HFFc6 (cell line): ENCODE measurements at places on chromosomes 5 and 9. TPM values are rescaled to one million over a fixed set of nuclear protein-coding genes. Genes with fewer than 3 reads are reported as not detected.

GRCh38 chr9:134316449-134317160 lies 9.7 kb upstream of the RXRA start:
- H3K27ac ChIP-seq: no peak overlapping the region; the same call in 1 of the 2 replicates
- no peak for DNase-seq
- H3K4me3 ChIP-seq: no peak overlapping the region
- peaks cover 27% of the 10 kb centered on the region for H3K4me1 ChIP-seq
- 0 out of 2 replicates have a peak, but pooled peaks cover 5% of the 10 kb centered on the region for H3K36me3 ChIP-seq

DNA sequence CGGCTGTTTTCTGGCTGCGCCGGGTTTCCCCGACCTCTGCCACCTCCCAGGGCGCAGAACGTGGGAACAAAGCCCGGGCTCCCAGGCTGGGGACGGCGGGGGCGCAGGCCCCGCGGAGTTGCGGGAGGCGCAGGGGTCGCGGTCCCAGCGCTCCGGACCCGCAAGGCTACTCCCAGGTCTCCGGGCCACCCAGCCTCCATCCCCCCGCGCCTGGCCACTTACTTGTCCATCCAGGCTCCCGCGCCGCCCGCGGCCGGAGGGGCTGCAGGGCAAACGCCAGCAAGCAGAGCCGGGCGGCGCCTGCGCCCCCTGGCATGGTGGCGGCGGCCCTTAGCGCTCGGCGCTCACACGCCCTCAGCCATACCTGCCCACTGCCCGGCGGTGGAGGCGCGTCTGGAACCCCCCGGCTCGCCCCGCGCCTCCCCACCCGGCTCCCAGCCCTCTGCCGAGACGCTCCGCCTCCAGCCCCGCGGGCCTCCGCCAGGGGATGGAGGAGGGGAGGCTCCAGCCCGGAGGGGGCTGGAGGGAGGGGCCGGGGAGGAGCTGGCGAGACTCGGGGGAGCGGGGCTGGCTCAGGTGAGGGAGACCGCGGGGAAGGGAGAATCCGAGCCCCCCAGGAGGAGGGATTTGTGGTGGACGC lies at the start of gene ADAM19:
Gene ADAM19 (minus strand): TSS at position 395 of the 640 bp plus-strand sequence. CDS start 79 bp downstream, at position 316.
- peaks cover 67% of the 10 kb centered on the region for H3K4me1 ChIP-seq
- peak; percentile 21 for DNase-seq
- H3K27me3 ChIP-seq: no peaks in the 10 kb centered on the region; the same call in 1 of the 2 replicates
- peaks cover 23% of the 10 kb centered on the region for H3K36me3 ChIP-seq
- H3K4me3 ChIP-seq: peak within 1 kb of the TSS; percentile 98

DNA sequence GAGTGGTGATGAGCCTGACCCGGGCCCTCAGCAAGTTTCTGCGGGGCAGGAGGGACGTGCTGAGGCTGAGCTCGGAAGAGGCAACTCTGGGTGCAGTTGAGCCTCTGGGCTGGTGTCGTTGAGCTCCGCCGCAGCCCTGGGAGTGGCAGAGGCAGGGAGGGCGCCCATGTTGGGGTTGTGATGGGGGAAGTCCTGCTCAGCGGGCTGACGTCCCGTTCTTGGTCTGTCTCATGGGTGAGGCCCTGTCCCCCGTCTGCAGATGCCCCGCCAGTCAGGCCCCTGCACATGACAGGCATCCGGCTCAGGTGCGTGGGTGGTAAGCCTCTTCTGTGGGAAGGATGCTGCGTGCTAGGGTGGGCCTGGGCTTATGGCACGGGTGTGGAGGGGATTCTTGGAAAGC lies 64.3 kb downstream of the RXRA start:
- peaks cover 2% of the 10 kb centered on the region; the same call in 1 of the 2 replicates for H3K27me3 ChIP-seq
- H3K4me1 ChIP-seq: peaks cover 8% of the 10 kb centered on the region
- H3K4me3 ChIP-seq: no peak overlapping the region
- no peak overlapping the region for H3K27ac ChIP-seq
- no peak for DNase-seq
- no peaks in the 10 kb centered on the region for H3K36me3 ChIP-seq

DNA sequence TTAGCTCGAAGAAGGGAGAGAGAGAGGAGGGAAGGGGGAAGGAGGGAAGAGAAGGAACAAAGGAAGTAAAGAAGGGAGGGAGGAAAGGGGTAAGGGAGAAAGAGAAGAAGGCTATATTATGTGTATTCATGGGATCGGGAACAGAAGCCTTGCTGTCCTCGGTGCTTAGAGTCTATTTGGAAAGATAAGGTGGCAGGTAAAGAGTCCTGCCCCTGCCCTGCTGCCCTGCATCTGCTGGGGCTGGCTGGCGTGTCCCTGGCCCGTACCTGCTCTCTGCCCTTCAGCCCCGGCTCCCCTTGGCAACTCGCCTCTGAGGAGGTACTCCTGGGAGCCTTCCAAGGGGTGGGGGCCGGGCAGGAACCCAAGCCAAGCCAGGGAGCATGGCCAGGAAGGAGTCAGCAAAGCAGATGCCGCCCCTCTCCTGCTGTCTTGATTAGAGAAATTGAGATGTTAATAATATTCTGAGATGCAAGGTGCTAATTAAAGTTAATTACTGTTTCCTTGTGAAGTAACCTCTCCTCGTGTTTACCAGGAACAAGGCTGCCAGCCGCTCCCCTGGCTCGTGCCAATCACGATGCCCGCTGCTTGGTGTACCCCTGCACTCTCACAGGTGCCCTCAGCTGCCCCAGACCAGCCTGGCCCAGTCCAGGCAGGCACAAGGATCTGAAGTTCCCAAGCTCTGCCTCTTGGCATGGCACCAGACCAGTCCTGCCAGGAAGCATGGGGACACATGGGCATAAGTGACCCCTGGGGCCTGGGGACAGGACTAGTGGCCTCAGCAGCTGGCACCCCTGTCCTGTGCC lies 36.6 kb downstream of the PCDH1 start:
- H3K27ac ChIP-seq: no peak overlapping the region
- DNase-seq: no peak
- peaks cover 36% of the 10 kb centered on the region for H3K4me1 ChIP-seq
- no peak overlapping the region for H3K4me3 ChIP-seq
- H3K36me3 ChIP-seq: no peaks in the 10 kb centered on the region
- H3K27me3 ChIP-seq: peaks cover 2% of the 10 kb centered on the region

DNA sequence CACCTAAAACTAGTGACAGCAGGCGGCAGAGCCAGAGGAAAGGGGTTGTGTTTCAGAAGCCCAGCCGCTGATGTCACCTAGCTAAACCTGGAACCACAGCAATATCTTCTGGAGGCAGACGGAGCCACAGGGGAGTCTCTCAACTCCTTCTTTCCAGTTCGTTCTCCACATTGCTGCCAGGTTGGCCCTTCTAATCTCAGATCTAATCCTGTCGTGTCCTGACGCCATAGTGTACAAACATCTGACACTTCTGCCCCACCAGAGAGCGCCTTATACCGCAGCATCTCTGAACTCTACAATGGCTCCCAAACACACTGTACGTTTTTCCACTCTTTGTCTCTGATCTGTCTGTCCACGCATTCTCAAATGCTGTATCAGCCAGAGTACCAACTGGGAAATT lies 240.0 kb downstream of the SMARCA2 start:
- no peak for DNase-seq
- no peaks in the 10 kb centered on the region for H3K4me1 ChIP-seq
- H3K27ac ChIP-seq: no peak overlapping the region
- peaks cover 14% of the 10 kb centered on the region for H3K27me3 ChIP-seq
- H3K36me3 ChIP-seq: no peaks in the 10 kb centered on the region
- no peak overlapping the region for H3K4me3 ChIP-seq

DNA sequence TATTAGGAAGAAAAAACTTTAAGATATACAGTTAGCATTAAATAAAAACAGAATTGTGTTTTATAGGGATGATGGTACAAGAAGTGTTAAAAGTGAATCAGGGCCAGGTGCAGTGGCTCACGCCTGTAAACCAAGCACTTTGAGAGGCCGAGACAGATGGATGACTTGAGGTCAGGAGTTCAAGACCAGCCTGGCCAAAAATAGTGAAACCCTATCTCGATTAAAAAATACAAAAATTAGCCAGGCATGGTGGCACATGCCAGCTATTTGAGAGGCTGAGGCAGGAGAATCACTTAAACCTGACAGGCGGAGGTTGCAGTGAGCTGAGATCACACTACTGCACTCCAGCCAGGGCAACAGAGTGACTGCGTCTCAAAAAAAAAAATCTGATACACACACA lies 282.9 kb upstream of the ATP10B start:
- H3K4me3 ChIP-seq: no peak overlapping the region
- H3K27ac ChIP-seq: no peak overlapping the region
- no peak for DNase-seq
- no peaks in the 10 kb centered on the region for H3K36me3 ChIP-seq
- no peaks in the 10 kb centered on the region for H3K4me1 ChIP-seq
- H3K27me3 ChIP-seq: no peaks in the 10 kb centered on the region

DNA sequence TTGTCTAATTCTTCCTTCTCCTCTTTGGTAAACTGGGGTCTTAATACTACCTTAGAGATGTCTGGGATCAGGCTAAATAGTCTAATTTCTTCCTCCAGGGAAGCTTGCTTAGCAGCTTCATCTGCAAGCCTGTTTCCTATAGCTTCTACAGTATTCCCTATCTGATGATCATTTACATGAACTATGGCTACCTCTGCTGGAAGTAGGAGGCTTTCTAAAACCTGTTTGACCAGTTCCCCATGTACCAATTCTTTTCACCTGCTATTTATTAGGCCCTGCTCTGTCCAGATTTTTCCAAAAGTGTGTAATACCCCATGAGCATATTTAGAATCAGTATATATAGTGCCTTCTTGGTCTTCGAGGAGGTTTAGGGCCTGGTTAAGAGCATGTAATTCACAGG lies 619.8 kb downstream of the HINT1 start:
- H3K36me3 ChIP-seq: no peaks in the 10 kb centered on the region
- H3K27ac ChIP-seq: no peak overlapping the region
- H3K4me1 ChIP-seq: no peaks in the 10 kb centered on the region
- no peaks in the 10 kb centered on the region for H3K27me3 ChIP-seq

GRCh38 chr9:134188386-134189144 lies 24.2 kb upstream of the RNU6ATAC start:
- no peaks in the 10 kb centered on the region for H3K36me3 ChIP-seq
- H3K4me1 ChIP-seq: no peaks in the 10 kb centered on the region
- peaks cover 20% of the 10 kb centered on the region for H3K27me3 ChIP-seq
- no peak overlapping the region for H3K4me3 ChIP-seq

DNA sequence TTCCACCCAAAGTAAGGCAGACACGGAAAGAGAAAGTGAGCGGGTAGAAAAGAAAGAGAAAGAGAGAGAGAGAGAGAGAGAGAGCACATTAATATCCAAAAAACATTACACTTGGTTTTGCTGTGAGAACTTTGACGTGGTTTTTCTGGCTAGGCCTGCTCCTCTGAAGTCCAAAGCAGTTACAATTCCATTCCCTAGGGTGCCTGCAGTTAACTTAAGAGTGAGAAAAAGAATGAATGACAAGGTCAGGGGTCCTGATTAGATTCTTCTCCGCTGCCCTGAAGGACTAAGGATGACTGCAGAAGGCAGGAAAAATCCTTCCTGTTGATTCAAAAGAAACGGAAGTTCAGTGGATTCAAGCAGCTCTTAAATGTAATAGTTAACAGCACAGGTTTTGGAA lies 589.8 kb downstream of the PRELID2 start:
- no peaks in the 10 kb centered on the region for H3K27me3 ChIP-seq
- peaks cover 66% of the 10 kb centered on the region for H3K4me1 ChIP-seq

DNA sequence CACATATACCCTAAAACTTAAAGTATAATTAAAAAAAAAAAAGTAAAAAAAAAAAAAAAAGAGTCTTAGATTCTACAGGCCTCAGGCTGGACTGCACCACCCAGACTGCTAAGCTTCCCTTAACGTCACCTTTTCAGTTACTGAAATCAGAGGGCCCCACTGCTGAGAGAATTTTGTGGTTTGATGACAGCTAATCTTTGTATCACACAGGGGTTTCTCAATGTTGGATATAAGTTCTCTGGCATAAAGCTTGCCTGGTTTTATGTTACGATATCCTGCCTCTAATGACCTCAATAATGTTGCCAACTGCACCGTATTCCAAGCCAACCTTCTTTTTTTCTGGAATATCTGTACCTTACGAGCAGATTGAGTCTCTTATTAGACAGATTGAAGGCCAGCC lies 43.1 kb upstream of the C6 start:
- no peaks in the 10 kb centered on the region for H3K36me3 ChIP-seq
- H3K27me3 ChIP-seq: no peaks in the 10 kb centered on the region
- H3K4me3 ChIP-seq: no peak overlapping the region
- H3K4me1 ChIP-seq: peaks cover 11% of the 10 kb centered on the region; the same call in 1 of the 2 replicates
- no peak overlapping the region for H3K27ac ChIP-seq

- H3K36me3 ChIP-seq: no peaks in the 10 kb centered on the region
- DNase-seq: no peak
- H3K27me3 ChIP-seq: no peaks in the 10 kb centered on the region
- no peak overlapping the region for H3K4me3 ChIP-seq
- no peak overlapping the region for H3K27ac ChIP-seq
These were observed 59.1 kb downstream of the CHSY3 start for GRCh38 chr5:129963359-129963758.

DNA sequence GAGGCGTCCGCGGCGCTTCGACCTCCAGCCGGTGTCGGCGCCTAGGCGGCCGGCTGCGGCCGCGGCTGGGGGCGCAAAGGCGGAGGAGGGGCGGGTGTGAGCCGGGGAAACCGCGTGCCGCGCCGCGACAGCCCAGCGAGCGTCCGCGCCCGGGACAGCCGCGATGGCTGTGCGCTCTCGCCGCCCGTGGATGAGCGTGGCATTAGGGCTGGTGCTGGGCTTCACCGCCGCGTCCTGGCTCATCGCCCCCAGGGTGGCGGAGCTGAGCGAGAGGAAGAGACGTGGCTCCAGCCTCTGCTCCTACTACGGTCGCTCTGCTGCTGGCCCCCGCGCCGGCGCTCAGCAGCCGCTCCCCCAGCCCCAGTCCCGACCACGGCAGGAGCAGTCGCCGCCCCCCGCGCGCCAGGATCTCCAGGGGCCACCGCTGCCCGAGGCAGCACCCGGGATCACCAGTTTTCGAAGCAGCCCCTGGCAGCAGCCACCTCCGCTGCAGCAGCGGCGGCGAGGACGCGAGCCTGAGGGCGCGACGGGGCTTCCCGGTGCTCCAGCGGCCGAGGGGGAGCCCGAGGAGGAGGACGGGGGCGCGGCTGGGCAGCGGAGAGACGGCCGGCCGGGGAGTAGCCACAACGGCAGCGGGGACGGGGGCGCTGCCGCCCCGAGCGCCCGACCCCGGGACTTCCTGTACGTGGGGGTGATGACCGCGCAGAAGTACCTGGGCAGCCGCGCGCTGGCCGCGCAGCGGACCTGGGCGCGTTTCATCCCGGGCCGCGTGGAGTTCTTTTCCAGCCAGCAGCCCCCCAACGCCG lies 605 bp downstream of the CHSY3 start:
- H3K27me3 ChIP-seq: peaks cover 18% of the 10 kb centered on the region
- no peak for DNase-seq
- H3K36me3 ChIP-seq: no peaks in the 10 kb centered on the region

DNA sequence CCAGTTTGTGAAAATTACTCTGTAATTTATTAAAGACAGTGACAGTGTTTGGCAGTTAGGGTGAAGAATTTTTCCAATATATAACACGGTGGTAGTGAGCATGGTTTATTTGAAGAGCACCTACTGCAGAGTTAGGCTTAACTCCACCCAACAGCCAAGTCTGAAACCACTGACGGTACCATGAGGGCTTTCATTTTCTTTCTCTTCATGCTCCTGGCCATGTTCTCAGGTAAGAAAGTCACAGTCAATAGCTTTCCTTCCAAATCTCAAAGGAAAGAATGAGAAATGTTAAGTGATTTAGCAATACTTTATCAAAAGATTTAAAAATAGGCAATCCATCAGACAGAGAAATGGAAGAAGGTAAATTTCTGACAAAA lies at the start of gene MARCOL:
Gene MARCOL (plus strand): TSS at position 108 of the 377 bp plus-strand sequence. CDS start 73 bp downstream, at position 181.
- H3K27me3 ChIP-seq: no peaks in the 10 kb centered on the region; the same call in 1 of the 2 replicates
- no peak for DNase-seq

The SLC6A7 gene
- total RNA-seq: not detected in 3 replicates

The PCDHGB1 gene
- 2.6 to 4.3 TPM (median 2.7 TPM) in 3 replicates for total RNA-seq

The GPR21 gene
- total RNA-seq: not detected in 3 replicates

The IFNA2 gene
- not detected in 2 replicates for total RNA-seq

The C9 gene
- 0.35 TPM in 1 of 3 replicates, not detected in the others for total RNA-seq

The PCDHA4 gene
- total RNA-seq: 0.05 to 0.12 TPM in 2 of 3 replicates, not detected in the other

The GFI1B gene
- total RNA-seq: not detected in 3 replicates
